ENCODE measurements at places on chromosomes 4 and X. TPM values are rescaled to one million over a fixed set of nuclear protein-coding genes. Genes with fewer than 3 reads are reported as not detected.

GRCh38 chrX:75096331-75096730 lies 59.8 kb downstream of the ABCB7 start:
- H3K4me1 ChIP-seq, result no peaks in the 10 kb centered on the region
- no peak overlapping the region for H3K4me3 ChIP-seq
- H3K27me3 ChIP-seq, result no peaks in the 10 kb centered on the region
- DNase-seq, result no peak
- H3K27ac ChIP-seq, result no peak overlapping the region
- H3K36me3 ChIP-seq, result peaks cover 9% of the 10 kb centered on the region

F9 gene
- not detected for total RNA-seq

GRCh38 chr4:19309378-19309777 lies 942.3 kb upstream of the SLIT2 start:
- H3K4me1 ChIP-seq, result no peaks in the 10 kb centered on the region
- peak; percentile 15 for DNase-seq
- no peak overlapping the region for H3K27ac ChIP-seq
- H3K4me3 ChIP-seq, result no peak overlapping the region
- no peaks in the 10 kb centered on the region for H3K36me3 ChIP-seq
- H3K27me3 ChIP-seq, result no peaks in the 10 kb centered on the region

DNA sequence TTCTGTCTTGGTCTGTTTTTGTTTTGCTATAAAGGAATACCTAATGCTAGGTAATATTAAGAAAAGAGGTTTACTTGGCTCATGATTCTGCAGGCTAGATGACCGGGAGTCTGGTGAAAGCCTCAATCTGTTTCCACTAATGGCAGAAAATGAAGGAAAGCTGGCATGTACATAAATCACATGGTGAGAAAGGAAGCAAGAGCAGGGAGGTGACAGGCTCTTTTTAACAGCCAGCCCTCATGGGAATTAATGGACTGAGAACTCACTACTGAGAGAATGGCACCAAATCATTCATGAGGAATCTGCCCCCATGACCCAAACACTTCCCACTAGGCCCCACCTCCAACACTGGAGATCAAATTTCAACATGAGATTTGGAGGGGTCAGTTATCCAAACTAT lies 27.6 kb downstream of the SATL1 start:
- H3K4me3 ChIP-seq, result no peak overlapping the region
- H3K27me3 ChIP-seq, result no peaks in the 10 kb centered on the region
- H3K27ac ChIP-seq, result no peak overlapping the region
- no peak for DNase-seq

All from neural progenitor cell (in vitro differentiated cells).